ENCODE measurements at places on chromosomes 1 and 21.

DNA sequence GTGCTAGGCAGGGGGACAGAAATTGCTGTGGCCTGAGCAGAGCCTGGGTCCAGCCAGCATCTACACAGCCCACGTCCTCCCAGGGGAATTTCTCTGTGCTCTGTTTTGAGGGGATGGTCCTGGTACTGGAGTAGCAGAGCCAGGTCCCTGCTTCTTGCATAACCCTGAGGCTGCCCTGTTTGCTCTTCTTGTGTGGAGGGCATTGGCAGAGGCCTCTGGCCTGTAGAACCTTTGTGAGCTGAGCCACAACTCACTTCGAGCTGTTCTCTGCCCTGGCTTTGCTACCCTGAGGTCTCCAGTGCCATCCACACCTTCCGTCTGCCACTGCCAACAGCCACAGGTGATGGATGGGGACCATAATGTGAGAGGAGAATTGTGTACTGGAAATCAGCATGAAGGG, 101.9 kb downstream of the KCNJ15 start:
- DNase-seq: no peak

- DNase-seq: no peak
These were observed 37.1 kb downstream of the SLC30A1 start for GRCh38 chr1:211541720-211542477.

GRCh38 chr1:37073854-37074379, 39.6 kb upstream of the GRIK3 start:
- no peak for DNase-seq

GRCh38 chr1:17045150-17045549, 8.7 kb downstream of the SDHB start:
- no peak for DNase-seq

DNA sequence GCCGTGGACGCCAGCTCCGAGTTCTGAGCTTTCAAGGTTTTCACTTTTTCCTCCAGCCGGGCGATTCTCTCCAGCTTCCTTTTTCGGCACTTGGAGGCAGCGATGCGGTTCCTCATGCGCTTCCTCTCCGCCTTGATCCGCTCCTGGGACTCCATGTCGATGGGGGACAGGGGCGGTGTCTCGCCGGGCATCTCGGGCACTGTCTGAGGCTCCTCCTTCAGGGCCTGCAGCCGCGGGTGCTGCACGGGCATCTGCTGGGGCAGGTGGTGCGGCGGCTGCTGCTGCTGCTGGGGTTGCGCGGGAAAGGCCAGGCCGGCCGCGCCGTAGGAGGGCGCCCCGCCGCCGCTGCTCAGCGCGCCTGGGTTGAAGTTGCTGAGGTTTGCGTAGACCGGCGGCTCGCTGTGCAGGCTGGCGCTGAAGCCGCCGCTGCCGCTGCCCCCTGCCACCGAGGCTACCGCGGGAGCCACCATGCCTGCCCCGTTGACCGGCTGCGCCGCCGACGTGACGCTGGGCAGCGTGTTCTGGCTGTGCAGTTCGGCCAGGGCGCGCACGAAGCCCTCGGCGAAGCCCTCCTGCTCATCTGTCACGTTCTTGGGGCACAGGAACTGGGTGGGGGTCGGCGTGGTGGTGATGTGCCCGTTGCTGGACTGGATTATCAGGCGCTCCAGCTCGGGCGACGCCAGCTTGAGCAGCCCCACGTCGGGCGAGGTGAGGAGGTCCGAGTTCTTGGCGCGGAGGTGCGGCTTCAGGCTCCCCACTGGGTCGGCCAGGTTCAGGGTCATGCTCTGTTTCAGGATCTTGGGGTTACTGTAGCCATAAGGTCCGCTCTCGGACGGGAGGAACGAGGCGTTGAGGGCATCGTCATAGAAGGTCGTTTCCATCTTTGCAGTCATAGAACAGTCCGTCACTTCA, 1.4 kb downstream of the JUN start:
- peak; percentile 51 for DNase-seq

GRCh38 chr1:87720561-87720960, 391.9 kb downstream of the LMO4 start:
- DNase-seq: no peak

GRCh38 chr1:34847094-34847493, 12.5 kb downstream of the SMIM12 start:
- DNase-seq: no peak

DNA sequence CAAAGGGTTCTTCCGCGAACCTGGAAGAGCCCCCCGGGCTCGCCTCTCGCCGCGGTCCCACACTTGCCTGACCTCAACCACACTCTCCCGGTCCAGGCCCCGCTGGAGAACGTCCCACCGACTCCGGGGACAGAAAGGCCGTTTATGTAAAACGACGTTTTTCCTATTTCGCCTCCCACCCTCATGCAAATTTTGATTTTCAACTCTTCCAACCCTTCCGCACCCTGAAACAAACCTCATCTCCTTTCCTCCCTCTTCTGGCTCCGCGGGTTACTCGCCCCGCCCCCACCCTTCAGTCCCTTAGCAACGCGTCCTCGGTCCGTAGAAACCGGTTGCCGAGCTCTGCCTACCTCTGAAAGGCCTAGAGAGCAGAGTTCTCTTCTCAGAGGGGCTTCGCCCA, at the start of gene C1orf141:
Gene C1orf141 (minus strand): TSS at position 276 of the 400 bp plus-strand sequence. CDS start 7,730 bp downstream, outside the sequence.
- DNase-seq: no peak

GRCh38 chr21:40658311-40658710, 188.6 kb downstream of the DSCAM start:
- no peak for DNase-seq

DNA sequence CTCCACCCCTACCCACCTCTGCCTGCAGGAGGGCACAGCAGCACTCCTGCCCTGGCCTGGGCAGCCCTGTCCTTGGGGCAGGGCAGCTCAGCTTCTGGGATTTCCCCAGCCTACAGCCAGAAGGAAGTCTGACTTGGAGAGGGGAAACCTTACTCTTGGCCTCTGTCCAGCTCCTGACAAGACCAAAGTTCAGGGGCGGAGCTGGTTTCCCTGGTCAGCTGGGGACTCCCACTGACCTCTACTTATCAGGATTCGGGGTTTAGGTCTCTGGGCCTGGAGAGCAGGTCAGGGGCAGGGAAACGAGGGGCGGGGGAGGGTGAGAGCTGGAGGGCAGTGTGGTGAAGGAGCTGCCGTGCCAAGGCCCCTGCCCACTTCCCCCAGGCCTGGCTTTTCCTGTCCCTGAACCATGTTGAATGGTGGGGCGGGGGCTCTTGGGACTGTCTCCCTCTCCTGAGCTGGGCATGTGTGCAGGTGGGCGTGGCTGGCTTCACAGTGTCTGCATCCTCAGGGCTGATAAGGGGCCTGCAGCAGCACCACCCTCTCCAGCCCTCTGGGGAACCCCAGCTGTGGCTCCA, 16.8 kb upstream of the ETV3 start:
- DNase-seq: no peak

GRCh38 chr1:211606332-211606913, 27.5 kb upstream of the SLC30A1 start:
- no peak for DNase-seq

GRCh38 chr1:101849356-101849755, 147.4 kb downstream of the OLFM3 start:
- no peak for DNase-seq

DNA sequence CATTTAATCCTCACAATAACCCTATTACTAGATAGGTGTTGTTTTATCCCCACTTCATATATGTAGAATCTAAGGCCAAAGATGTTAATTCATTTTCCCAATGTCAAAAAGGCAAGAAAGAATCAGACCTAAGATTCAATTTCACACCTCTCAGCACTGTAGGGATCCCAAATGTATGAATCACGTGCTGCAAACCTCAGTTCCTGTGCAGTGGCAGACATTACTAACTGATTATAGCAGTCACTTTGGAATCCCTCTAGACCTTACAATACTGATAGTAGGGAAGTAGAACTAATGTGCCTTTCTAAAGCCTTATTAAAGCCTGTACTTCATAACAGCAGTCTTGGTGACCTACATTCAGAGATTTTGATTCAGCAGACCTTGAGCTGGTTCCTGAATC, 2.3 kb downstream of the C1orf87 start:
- DNase-seq: no peak

DNA sequence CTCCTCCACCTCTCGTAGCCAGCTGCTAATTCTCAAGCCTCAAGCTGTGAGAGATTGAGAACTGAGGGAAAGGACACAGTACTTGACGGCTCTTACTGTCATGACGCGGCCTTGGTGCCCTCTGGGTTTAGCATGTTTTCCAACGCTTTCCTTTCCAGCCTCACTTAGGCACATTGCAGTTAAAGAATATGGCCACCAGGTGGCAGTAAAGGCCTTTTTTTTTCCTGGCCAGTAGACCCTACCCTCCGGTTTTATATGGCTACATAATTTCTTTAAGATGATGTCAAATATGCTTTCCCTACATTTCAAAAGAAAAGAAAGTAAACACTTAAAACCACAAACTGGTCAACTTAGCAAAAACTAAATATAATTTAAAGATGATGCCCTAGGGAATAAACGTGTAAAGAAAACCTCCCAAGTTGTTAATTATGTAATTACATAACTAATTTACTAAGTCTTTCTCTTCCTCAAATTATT, 56.8 kb upstream of the PRDX6 start:
- DNase-seq: peak; percentile 61

- no peak for DNase-seq
These were observed 71.5 kb upstream of the DISP3 start for GRCh38 chr1:11407301-11407994.

GRCh38 chr1:244395965-244396364, 55.7 kb downstream of the ADSS2 start:
- DNase-seq: no peak

GRCh38 chr1:55172272-55172671, 42.9 kb downstream of the USP24 start:
- no peak for DNase-seq

DNA sequence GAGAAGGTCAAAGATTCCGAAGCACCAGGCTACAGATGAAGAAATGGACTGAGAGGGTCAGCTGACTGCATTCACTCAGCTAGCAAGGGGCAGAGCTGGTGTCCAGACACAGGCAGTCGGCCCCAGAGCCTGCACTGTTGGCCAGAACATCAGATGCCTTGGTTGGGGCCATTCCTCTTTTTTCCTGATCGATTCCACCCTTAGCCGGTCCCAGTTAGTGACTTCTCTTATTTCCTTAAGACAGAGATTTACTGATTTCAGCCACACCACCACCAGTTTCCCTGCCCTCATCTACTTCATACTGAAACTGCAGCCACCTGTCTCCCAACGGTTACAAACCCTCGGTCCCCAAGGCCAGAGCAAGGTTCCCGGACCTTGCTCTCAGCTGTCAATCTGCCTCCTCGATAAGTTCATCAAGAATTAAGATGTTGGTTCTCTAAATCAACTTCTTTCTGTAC, 11.5 kb downstream of the CD58 start:
- no peak for DNase-seq

DNA sequence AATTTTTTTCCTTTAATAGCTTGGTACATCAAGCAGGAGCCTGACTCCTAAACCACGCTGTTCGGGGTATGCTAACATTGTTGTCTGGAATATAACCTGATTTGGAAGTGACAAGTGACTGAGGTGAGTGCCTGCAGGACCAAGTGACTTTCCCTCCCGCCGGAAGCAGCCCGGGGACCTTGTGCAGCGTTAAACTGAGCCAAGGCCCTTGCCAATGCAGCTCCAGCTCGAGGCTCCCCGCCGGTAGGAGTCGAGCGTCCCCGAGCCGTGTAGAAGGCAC, 716 bp upstream of the MTARC1 start:
- no peak for DNase-seq

GRCh38 chr1:156608981-156609380, 7.7 kb upstream of the GPATCH4 start:
- DNase-seq: no peak

- peak; percentile 19 for DNase-seq
These were observed 16.5 kb downstream of the SLC27A3 start for GRCh38 chr1:153791648-153792253.

GRCh38 chr1:89095737-89096136, 30.2 kb downstream of the GBP2 start:
- DNase-seq: no peak

DNA sequence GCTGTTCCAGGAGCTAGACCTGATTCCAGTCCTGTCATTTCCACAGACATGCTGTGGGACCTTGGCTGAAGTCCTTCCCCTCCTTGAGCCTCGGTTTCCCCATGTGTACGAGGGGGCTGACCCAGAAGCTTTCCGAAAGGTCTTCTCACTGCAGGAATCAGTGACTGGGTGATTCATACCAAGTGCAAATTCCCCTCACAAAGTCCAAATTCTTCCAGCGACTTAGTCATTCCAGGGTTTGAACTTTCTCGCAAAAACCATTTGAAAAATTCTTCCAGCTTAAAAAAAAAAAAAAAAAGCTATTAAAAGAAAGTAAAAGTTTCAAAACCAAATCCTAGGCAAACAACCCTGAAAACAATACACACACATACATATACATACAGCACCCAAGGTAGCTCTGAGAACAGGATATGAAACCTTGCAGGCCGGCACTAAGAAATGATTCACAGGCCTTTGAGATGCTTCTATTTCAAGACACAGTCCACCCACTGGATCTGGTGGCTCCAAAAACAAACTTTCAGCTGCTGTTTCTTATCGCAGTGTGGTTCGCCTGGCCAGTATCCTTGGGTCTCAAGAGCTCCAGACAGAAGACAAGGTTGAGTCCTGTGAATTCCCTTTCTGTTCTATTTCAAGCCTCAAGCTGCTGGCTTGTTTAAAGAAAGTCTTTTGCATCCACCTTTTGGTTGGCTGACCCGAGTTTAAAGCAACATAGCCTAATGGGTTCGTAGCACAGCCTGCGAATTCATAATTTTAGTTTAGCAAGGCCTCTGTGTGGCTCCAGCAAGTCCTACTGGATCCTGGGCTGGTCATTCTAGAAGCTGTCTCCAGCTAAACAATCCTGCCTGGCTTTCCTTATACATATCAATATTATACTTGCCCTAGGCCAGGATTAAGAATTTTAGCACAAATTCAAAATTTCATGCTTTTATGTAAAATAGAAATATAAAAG, 18.0 kb upstream of the ID3 start:
- DNase-seq: peak; percentile 72

- no peak for DNase-seq
These were observed 13.1 kb upstream of the UBR4 start for GRCh38 chr1:19222979-19223824.

DNA sequence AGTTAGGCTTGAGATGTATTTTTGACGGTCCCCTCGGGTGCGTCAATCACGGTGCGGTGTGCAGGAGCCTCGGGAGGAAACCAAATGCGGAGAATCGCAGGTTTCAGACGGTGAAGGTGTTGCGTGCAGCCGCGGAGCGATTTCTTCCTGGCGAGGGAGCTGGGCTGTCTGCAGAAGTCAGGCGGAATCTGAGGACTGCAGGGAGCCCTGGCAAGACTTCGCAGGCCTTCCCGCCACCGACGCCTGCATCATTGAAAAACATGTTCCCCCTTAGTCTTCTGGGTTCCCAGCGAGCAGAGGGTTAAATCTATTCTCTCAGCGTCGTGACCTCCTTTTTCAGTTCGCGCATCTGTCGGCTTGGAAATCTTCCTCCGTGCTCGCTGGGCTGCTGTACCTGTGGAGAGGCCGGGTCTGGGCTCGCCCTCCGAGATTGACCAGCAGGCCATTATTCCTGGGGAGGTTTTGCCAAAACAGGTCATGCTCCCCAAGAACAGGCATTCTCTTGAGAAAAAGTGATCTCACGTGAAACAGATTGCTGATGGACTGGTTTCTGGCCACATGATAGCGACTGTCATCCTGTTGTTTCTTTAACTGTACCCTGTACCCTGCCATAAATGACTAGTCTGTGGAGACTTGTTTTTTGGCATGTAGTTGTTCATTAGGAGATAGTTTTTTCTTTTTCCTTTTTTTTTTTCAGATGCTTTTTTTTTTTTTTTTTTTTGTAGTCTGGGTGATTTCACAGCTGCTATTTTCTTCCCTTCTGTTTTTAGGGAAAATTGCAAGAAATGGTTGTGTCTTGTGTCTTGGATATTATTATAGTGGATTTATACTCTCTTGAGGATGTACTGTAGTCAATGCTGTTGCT, 894 bp downstream of the EPB41 start:
- peak; percentile 5 for DNase-seq

GRCh38 chr1:82073071-82073470, 272.3 kb downstream of the ADGRL2 start:
- no peak for DNase-seq

- DNase-seq: no peak
These were observed 423 bp downstream of the URB1 start for GRCh38 chr21:32392299-32392879.
